ENCODE measurements at places on chromosomes 16 and 17.

GRCh38 chr17:29123111-29123510 is 57.1 kb downstream of the MYO18A start:
- DNase-seq, result no peak

- peak; percentile 36 for DNase-seq
These were observed 26.0 kb upstream of the HNF1B start for GRCh38 chr17:37770631-37771518.

- DNase-seq, result peak; percentile 69
These were observed 5.7 kb upstream of the ATXN1L start for GRCh38 chr16:71840052-71840451.

DNA sequence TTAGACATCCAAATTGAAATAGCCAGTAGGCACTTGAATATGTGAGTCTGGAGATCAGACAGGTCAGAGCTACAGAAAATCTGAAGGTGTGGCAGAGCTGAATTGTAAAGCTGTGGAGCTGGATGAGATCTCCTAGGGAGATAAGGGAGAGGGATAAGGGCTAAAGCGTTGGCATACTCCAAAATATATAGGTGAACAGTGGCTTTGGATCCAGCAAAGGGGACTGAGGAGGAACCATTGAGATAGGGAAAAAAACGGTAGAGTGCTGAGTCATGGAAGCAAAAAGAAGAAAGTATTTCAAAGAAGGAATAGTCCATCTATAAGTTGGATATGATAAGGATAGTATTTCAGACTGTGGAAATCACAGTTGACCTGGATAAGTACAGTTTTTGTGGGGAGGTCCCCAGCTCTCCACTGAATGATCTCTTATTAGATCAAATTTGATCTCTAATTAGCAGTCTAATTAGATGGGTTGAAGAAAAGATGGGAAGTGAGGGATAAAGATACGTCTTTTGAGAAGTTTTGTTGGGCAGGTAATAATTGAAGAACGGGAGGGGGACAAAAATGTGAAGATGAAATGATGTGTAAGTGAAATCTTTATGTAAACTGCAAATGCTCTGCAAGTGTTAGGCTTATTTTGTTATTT is 587 bp upstream of the DBF4B start:
- no peak for DNase-seq

GRCh38 chr17:59441464-59442096 is 110.1 kb downstream of the YPEL2 start:
- DNase-seq, result no peak

GRCh38 chr17:72191921-72192799 is 71.3 kb downstream of the SOX9 start:
- DNase-seq, result peak; percentile 92

GRCh38 chr16:53849994-53850393 is 146.0 kb downstream of the FTO start:
- DNase-seq, result no peak
